ENCODE measurements at places on chromosomes 12 and 14.

DNA sequence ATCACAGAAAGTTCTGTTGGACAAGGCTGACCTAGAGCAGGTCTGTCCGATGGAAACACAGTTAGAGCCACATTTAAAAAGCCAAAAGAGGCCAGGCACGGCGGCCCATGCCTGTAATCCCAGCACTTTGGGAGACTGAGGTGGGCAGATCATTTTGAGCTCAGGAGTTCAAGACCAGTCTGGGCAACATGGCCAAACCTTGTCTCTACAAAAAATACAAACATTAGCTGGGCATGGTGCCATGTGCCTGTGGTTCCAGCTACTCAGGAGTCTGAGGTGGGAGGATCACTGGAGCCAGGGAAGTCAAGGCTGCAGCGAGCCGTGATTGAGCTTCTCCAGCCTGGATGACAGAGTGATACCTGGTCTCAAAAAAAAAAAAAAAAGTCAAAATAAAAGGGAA lies 14.9 kb downstream of the UBE3B start:
- DNase-seq = no peak

DNA sequence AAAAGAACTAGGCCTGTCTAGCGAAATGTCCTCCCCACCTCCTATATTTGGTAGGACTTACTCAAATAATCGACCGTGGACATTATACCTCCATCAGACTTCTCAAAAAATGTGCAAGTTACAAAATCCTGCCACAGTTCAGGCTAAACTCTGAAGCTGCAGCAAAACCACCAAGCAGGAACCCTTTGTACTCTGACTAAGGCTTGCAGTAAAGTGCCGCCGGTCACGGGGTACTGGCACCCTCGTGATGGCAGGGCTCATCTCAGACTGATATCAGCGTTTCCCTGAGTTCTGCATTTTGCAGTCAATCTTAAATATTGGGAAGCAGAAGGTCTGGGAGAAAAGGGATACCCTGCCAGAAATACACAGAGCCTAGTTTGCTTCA lies 17.1 kb downstream of the SLC11A2 start:
- no peak for DNase-seq

DNA sequence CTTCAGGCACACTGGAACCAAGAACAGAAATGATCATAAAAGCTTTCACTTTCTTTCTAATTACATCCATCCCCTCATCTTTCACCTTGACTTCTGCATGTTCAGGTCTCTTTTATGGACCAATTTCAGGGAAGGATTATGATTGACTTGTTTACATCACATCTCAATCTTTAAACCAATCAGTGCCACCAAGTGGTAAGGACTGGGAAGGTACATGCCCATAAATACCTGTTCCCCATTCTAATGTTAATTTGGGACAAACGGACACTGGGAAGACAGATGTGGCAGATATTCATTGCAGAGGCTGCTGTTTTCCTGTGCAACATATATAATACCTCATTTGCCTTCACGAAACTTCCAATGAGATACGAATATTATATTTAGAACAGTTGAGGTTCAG lies 978.1 kb downstream of the GALC start:
- no peak for DNase-seq

DNA sequence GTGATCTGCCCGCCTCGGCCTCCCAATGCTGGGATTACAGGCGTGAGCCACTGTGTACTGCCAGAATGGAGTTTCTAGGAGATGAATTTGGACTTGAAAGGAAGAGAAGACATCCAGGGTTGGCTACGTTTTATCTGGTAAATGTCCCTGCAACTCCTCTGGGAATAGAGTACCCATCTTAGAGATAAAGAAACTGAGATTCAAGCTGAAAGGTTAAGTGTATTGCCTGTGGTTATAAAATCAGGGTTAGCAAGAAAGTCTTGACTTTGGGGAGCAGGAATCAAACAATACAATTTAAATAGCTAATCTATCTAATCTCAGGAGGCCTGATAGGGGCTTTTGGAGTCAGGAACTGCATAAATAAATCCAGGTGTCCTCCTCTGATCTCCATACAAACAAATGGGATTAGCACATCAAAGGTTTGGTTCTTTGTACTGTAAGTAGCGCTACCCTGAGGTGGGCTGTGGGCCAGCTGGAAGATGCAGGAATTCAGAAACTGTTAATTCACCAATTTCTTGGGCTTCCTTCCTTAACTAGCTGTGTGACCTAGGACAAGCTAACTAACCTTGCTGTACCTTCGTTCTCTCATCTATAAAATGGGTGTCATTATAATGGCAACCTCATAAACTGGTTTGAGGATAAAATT lies 45.1 kb downstream of the TBX3 start:
- DNase-seq = no peak
